ENCODE measurements at places on chromosomes 11 and 22. TPM values are rescaled to one million over a fixed set of nuclear protein-coding genes. Genes with fewer than 3 reads are reported as not detected.

P2RY6 gene
- 0.63 TPM for total RNA-seq

DNA sequence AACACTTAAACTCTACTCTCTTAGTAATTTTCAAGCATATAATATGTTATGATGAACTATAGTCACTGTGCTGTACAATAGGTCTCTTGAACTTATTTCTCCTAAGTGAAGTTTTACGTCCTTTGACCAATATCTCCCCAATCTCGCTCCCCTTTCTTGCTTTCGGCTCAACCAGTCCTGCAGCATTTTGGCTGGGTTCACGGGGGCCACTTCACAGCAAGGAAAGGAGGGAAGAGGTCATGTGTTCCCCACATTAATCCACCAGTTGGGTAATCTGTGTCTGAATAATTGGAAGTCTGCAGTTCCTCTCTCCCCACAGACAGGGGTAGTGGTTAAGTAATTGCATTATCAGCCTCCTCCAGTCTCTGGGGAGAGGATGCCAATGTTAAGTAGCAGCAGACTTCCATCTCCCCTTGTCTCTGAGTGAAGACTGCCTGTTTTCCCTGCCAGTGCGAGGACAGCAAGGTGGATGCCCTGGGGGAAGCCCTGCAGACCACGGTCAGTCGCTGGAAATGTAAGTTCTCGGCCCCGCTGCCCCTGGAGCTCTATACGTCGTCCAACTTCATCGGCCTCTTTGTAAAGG lies 59.2 kb upstream of the CRTAM start:
- DNase-seq, result no peak

HRAS gene
- 66.8 TPM for total RNA-seq

OR2D2 gene
- not detected for total RNA-seq

Measured in tibial nerve (tissue), 4 donors.